Activated naive CD8-positive, alpha-beta T cell treated with anti-CD3 and anti-CD28 coated beads for 36 hours (primary cell): ENCODE measurements at places on chromosomes 3 and 15. TPM values are rescaled to one million over a fixed set of nuclear protein-coding genes. Genes with fewer than 3 reads are reported as not detected.

CYP11A1 gene
- total RNA-seq = 0.30 TPM

DNA sequence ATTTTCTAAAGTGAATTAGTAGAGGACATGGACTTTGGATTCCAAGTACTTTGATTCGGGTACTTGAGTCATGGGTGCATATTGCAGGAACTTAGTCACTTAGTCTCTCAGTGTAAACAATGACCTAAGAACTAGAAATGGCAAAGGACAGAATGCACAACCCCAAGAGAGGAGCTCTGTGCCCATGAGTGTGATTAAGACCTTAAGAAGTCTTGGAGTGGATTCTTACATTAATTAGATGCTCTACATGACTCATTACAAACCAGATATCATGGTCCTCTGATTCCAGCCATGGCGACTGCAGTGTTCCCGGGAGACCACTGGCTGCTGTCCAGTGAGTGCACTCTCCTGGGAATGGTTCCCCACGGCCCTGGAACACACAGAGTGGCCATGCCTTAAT lies 251.5 kb downstream of the GABRG3 start:
- no peak for DNase-seq

DNA sequence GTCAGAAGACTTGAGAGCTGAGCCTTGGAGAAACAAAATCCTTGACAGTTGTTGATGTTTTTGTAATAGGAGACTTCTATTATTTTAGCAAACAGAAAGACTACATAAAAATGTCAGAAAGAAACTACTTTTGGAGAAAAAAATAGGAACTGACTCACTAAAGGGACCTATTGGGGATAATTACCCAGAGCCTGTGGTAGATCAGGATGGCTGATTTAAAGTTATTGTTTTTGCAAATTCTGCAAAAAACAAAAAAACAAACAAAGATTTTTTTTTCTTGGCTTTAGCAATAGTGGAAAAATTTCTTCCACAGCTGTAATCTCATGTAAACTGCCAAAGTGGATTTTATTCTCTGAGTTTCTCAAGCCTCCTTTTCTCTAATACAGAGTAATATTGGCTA lies 101.5 kb upstream of the SATB1 start:
- no peak for DNase-seq

STAB1 gene
- 0.10 TPM for total RNA-seq

DNA sequence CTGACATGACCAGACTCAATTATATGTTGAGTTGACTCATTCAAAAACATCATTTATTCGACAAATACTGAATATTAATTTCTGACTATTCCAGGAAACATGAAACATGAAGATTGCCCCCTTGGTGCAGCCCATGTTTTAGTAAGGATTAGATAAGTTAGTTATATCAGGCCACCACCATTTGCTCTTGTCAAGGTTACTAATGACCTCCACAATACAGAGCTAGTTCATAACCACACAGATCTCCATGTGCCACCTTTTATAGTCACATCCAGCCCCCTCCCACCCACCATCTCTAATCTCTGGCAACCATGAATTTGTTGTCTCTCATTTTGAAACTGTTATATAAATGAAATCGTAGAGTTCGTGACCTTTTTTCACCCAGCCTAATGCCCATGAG lies 15.7 kb downstream of the KLHL18 start:
- no peak for DNase-seq

- DNase-seq = no peak
Measured at GRCh38 chr3:119681279-119681678, 4.1 kb upstream of the COX17 start.

NR2F2 gene
- total RNA-seq = not detected

DNA sequence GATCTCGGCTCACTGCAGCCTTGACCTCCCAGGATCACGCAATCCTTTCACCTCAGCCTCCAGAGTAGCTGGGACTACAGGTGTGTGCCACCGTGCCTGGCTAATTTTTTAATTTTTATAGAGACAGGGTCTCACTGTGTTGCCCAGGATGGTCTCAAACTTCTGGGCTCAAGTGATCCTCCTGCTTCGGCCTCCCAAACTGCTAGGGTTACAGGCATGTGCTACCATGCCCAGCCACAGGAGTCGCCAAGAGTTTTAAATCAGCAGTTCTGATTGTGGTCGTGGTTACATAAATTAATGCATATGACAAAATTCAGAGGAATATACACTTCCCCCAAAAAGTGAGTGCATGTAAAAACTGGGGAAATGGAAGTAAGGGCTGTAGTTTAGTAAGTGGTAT lies 32.9 kb downstream of the MEGF11 start:
- no peak for DNase-seq

DNA sequence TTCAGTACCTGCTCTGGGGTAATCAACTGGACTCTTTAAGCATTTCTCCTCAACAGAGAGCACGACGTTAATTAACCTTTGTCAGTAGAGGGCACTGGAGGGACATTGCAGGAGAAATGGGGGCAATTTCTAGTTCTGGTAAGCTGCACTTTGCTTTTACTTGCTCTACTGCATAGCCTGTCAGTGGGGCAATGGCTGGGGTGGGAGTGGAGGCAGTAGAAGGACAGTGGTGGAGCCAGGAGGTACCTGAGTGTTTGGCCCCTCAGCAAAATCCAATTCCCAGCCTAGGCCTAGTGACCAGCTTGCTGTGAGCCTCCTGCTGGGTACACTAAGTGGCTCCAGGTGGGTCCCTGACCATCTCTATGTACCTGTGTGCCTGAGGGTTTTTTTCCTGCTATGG lies 18.3 kb upstream of the MED12L start:
- no peak for DNase-seq

FBXW12 gene
- not detected for total RNA-seq

C3orf70 gene
- total RNA-seq = 0.06 TPM

DNA sequence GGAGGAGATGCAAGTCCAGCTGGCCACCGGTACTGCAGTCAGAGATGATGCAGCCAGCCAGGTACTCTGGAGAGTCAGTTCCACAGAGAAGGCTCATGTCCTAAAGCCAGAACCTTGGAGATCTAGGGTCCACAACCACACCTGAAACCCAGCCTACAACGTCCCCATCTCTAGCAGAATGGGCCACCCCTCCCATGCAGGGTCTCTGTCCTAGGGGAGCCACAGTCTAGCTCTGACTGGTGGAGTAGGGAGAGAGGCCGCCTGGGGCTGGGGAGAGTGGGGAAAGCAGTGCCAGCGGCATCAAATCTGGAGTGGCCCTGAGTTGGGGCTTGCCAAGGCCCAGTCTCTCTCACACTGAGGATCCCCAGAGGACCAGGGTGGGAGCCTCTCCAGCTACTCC lies 43.5 kb downstream of the PTH1R start:
- no peak for DNase-seq

GRCh38 chr3:115624029-115624741 lies 875 bp downstream of the GAP43 start:
- DNase-seq = no peak

DNA sequence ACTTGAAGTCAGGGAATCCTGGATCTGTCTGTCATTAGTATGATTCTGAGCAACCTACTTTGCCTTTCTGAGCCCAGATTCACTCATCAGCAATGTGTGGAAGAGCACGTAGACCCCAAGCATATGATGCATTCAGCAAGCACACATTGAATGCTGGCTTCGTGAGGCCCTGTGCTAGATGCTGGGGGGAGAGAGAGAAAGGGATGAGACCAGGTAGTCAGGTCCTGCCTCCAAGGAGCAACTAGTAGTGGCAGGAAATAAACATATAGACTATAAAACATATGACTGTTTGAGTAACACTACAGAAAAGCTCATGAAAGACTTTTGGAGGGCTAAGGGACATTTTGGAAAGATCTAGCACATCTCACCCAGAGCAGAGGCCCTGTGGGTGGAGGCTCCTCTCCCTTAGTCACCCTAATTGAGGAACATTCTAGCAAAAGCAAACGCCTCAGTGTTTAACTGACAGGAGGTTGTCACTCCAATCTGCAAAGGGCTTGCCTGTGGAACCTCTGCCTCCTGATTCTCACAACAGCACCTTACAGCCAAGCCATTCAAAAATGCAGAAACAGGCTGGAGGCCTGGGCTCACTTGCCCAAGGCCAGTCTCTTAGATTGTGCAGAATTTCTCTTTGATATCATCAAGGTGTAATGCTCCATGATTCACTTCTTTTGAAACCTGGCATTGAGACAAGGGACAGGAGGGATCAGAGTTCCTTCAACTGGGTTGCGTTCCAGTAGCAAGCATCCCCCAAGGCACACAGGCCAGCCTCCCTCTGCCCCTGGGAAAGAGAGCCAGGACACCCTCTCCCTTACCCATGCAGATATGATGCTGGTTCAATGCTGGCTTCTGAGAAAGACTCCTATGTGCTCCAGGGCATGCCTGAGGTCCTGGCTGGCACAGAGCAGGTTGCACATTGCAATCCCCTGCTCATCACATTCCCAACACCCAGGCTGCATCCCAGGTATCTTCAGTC lies 26.1 kb downstream of the STARD5 start:
- no peak for DNase-seq

GMNC gene
- total RNA-seq = not detected

MME gene
- not detected for total RNA-seq

DNA sequence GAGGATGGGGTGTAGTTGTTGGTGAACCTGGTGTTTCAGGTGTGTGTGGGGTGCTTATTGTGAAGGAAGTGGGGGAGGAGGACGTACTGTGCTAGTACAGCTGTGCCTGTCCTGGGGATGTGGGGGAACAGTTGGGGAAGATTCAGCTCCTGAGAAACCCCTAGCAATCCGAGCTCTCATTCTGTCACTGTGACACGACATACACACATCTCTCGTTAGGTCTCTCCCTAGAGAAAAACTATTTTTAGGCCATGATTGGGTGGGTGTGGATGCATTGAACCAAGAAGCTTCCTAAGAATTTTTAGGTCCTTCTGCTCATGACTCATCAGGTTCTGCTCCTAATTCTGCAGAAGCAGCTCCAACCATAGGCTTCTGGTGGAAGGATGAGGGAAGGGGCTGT lies 54.3 kb downstream of the SLC30A4 start:
- DNase-seq = no peak

CLDN11 gene
- total RNA-seq = not detected

GRCh38 chr3:61824553-61825135 lies 263.3 kb downstream of the PTPRG start:
- no peak for DNase-seq

DNA sequence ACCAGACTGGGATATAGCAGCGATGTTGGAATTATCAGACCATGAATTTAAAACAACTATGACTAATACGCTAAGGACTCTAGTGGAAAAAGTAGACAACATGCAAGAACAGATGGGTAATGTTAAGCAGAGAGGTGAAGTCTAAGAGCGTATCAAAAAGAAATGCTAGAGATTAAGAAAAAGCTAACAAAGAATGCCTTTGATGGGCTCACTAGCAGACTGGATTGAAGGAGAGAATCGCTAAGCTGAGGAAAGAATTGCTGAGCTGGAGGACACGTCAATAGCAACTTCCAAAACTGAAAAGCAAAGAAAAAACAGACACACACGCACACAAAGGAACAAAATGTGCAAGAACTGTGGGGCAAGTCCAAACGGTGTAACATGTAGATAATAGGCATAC lies 20.0 kb upstream of the CMTM6 start:
- no peak for DNase-seq

DNA sequence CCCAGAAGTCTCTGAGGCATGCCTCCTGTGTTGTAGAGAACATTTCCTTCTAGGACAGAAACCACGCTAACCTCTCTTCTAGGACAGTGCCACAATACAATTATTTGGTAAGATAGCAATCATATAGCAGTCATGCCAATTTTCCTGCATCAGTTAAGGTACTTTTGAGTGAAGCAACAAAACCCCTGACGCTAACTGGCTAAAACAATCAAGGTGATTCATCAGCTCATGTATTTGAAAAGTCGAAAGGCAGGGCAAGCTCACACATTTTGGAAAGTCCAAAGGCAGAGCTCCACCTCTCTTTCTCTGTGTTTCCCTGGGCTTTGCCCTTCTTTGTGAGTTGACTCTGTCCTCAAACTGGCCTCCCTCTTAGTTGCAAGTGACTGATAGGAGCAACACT lies 10.1 kb downstream of the TERC start:
- DNase-seq = no peak

- no peak for DNase-seq
Measured at GRCh38 chr15:89358435-89358754, 23.8 kb upstream of the POLG start.

ABHD2 gene
- 49.2 TPM for total RNA-seq

BAHD1 gene
- 18.0 TPM for total RNA-seq

NUP210 gene
- total RNA-seq = 131 TPM

DNA sequence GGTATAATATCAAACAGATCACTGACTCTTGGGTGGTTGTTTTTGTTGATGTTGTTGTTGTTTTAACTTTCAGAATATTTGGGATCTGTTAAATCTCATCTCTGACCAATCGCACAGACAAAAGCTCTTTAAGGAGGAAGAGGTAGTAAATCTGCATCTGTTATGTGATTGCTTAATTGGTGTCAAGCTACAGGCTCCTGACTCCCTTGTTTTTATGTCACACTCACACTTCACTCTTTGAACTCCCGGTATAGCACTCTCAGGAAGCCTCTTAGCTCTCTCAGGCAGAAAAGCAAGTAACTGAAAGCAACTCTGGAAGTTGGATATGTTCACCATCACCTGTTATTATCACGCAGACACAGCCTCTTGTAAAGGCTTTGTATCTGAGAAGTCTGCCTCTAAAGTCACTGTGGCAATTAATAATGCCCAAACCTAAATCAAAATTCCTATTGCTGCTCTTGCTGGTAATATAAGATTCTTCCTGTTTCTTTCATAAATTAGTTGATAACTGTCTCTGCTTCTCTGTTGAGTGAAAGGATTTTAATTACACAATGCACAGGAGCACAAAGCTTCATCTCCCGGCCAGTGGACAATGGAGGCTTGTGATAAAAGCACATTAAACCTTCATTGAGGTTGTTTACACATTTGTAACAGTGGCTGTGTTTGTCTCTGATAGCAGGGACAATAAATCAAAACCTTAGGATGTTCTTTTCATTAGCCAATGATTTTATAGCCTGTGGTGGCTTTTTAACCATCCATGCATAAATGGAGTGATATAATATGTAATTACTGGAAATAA lies 576.7 kb downstream of the MFSD1 start:
- DNase-seq = no peak

DUOX1 gene
- total RNA-seq = 0.22 TPM

GRCh38 chr3:25727316-25727715 lies 55.9 kb downstream of the NGLY1 start:
- no peak for DNase-seq

GRCh38 chr15:68353421-68354135 lies 76.0 kb downstream of the FEM1B start:
- DNase-seq = no peak

EFCC1 gene
- total RNA-seq = 0.18 TPM

GRCh38 chr15:31347067-31347975 lies 20.7 kb downstream of the KLF13 start:
- DNase-seq = peak; percentile 89

SRGAP3 gene
- total RNA-seq = 1.3 TPM

- no peak for DNase-seq
Measured at GRCh38 chr3:94081884-94082283, 19.0 kb downstream of the NSUN3 start.

DNA sequence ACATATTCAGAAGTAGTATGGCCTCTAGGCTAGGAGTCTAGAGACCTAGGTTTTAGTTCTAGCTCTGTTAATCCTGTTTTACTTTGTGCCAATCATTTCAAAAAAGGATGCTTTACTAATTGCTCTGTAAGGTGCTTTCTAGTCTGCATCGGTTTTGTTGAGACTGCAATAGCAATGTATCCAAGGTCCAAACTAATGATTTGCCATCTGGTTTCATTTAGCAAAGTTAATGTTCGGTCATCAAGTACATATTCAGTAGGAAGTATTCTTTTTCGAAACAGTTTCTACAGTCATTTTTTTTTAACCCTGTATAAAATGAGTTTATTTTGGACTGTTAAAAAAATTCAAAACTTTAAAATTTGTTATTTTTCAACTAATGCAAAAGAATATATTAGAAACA lies 2.0 kb upstream of the GALK2 start:
- DNase-seq = no peak

SERPINI2 gene
- total RNA-seq = not detected
